ENCODE measurements at places on chromosomes 1 and 21.

DNA sequence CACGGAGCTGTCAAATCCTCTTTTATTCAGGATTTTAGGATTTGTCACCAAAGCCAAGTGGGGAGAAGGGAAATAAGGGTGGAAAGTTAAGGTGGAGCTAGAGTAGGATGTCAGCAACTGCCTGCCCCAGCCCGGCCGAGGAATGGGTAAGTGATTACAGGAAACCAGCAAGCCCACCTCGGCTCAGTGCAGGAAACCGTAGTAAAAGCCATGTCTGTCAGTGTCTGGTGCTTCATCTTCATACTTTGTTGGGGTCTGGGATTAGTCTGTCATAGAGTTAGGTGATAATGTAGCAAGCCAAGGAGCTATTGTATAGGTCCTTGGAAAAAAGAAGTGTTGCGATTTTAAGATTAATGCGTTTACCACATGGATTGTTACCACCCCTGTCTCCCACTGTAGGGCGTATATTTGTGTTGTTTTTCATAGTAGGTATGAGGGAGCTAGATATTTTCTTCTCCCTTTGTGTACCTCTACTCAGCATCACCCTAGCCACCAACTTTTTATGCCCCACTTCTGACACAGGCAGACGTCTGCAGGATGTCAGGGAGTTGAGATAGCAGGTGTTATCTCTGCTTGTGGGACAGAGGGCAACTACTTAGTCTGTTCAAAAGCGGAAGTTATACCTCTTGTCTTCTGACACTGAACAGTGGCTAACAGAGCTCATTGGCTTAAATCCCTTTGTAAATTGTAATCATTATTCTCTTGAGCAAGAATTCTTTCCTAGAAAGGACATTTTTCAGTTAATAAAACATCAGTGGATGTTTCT is 253.7 kb downstream of the HHAT start:
- no peak for DNase-seq

DNA sequence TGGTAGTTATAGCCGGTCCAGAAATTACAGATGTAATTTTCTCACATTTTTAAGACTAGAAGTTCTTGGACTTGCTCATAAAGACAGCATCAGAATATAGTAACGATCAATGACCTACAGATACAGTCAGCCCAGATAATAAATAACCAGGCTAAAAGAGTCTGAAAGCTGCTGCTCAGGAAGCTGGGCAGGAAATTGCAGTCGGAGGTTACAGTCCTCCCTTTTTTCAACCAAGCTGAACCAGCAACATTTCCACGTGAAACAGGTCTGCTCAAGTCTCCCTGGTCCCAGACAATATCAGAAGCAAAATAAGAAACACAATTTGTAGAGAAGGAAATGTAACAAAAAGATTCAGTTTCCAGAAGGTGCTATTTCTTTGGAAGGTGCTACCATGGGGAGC is 457.4 kb downstream of the SIPA1L2 start:
- no peak for DNase-seq

- DNase-seq: no peak
Measured at GRCh38 chr1:199272628-199273086, 633.8 kb downstream of the PTPRC start.

- no peak for DNase-seq
Measured at GRCh38 chr1:59340411-59341307, 43.8 kb downstream of the FGGY start.

DNA sequence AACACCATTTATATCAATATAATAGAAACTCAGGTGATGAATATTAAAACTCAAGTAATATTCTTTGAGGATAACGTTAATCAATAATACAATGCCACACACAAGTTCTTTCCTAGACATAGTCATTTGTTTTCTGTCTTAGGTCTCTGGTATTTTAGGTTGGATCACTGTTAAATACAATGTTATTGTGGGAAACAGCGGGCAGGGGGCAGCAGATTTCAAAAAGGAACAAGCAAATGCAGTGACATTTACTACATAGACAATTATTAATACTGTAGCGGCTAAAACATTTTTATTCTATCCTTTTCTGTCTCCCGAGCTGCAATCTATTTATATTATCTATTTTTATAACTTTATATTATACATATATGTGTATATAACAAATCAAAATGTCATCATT is 186.4 kb upstream of the ZNHIT6 start:
- peak; percentile 46 for DNase-seq

DNA sequence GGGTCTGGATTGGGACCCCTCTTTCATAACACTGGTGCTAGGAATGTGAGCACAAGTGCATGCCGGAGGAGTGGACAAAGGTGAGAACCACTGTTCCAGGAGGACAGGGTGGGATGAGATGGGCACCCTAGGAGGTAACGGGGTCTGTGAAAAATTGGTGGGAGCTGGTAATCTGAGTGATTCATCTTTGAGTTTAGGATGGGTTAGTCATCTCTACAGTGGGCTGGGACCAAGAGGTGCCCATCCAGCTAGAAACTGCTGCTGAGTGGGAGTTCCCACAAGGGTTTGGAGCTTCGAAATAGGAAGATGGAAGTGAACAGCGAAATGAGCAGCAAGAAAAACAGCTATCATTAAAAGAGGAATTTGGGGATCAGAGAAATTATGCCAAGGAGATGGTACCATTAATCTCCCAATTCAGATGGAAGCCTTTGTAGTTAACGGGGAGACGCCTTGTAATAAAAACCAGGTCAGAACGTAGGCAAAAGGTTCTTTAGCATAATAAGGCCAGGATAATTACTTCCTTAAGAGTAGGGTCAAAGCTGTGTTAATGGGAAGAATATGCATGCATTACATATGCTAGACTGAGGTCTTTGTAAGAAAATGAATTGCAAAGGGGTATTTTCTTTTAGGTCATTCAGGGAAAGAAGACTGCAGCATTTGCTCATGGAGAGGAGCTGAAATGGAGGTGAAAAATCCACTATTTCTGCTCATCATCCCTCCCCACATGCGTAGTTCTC is 55.5 kb downstream of the OLFML3 start:
- no peak for DNase-seq

DNA sequence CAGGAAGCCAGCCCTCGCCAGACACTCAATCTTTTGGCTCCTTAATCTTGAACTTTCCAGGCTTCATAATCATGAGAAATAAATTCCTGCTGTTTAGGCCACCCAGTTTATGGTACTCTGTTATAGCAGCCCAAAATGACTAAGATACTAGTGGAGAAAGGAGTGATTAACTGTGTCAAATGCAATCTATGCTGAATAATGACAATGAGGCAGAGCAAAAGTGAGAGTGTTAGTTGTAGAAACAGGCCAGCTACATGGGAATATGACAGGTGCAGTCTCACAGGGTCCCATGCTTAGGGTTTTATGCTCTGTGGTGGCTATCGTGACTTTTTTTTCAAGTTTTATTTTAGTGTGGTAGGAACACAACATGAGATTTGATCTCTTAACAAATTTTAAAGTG is 888.8 kb downstream of the TTLL7 start:
- DNase-seq: no peak

DNA sequence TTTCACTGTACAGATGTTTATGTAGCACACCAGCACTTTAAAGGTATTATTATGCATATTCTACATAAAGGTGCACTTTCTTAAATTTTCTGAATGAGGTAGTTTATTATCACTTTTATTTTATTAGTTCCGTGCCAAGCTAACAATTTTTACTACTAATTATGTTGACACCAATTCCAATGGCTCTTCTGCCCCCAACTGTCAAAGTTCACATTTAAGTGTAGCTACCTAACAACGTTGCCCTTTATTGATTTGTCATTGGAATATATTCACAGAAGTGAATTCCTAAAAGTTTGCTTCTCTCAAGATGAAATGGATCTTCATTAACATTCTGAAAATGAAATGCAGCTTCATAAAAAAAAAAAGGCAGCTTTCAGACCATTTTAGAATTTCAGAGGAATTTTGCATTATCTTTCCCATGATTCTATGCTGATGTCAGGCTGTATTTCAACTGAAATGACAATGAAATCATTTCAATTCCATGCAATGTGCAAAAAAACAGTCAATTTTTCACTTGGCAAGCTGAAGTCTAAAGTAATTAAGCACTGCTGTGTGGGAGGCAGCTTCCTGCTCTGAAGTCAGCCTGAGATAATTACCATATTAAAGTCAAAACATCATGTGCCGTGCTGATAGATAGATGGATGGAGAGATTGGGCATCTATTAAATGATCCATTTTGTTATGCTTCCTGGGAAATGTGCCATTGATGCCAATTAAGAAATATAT is 229.2 kb downstream of the TTLL7 start:
- DNase-seq: no peak

GRCh38 chr1:111212634-111213335 is 12.3 kb upstream of the DENND2D start:
- no peak for DNase-seq

GRCh38 chr1:98388441-98388840 is 273.1 kb upstream of the SNX7 start:
- DNase-seq: no peak

DNA sequence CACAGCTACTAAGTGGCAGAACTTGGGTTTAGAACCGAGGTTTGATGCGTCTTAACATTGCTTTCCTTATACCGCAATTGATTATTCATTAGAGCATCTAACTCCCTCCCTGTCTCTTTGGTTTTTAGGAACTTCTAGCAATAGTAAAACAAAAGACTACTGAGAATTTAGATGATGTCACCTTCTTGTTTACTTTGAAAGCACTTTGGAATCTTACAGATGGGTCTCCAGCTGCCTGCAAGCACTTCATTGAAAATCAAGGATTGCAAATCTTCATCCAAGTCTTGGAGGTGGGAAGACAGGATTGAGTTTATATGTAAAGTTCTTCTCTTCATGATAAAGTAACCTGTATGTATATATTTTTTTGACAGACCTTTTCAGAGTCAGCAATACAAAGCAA is 35.0 kb downstream of the ZYG11A start:
- DNase-seq: no peak
